ENCODE measurements at places on chromosomes 3 and 15.

GRCh38 chr15:100705065-100705464 is 102.7 kb downstream of the ASB7 start:
- DNase-seq, result no peak

GRCh38 chr3:43966530-43966929 is 275.2 kb upstream of the TOPAZ1 start:
- DNase-seq, result no peak

GRCh38 chr15:90097475-90097874 is 4.8 kb downstream of the IDH2 start:
- DNase-seq, result peak; percentile 30

- no peak for DNase-seq
Measured at GRCh38 chr15:28948036-28948435, 62.3 kb downstream of the APBA2 start.

GRCh38 chr15:40328176-40328575 is 4.7 kb downstream of the INAFM2 start:
- no peak for DNase-seq

DNA sequence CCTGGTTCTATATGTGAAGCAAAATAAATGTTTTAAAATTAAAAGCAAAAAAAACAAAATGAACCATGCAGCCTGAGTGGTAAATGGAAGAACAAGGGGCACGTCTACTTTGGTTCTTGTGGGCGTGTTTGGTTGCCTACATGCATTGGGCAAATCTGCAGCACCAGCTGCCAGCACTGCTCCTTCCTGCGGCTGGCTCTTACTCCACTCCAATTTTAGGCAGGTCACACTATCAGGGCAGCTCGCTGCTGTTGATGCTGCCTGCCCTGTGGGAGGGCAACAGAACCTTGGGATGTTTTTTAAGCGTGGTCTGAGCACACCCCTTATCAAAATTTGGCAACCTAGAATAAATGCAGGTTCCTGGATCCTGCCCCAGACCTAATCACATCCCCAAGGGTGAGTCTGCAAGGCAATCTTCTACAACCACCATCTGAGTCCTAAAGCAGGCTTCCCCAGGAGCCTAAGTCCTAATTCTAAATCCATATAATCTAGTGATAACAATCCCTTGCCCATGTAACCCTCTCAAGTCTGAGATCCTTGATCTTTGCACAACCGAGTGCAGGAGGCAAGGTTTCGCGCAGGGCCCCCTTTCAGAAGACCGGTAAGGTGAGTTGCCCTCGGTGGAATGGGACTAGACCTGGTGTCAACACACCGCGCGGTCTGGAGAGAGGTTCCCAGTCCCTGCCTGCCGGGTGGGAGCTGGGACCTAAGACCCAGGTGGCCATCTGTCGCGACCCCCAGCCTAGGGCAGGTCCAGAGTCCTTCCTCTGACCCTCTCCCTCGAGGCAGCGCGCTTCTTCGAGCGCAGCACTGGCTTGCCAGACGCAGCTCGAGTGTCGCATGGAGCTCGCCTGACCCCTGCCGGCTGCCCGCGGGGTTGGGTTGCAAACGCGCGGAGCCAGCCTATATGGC is 15.9 kb downstream of the IVD start:
- peak; percentile 79 for DNase-seq

- no peak for DNase-seq
Measured at GRCh38 chr3:13539292-13539638, 9.7 kb upstream of the FBLN2 start.

GRCh38 chr3:31534065-31534425 is 1.3 kb downstream of the STT3B start:
- DNase-seq, result no peak

DNA sequence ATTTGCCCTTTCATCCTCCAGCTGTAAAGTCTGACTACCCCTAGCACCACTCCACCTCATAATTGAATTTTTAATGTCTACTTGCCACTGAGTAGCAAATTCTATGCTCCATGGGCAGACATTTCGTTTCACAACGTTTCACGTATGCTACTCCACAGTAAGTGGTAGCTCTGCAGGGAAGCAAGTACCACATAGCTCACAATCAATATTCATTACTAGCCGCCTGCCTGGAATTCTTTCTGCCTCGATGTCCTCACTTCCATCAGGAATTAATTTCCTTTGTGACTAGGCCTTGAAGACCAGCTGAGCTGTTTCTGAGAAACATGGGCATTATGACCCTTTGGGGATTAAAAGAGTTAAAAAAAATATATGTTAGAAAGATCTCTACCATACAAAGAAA is 15.3 kb downstream of the NPTN start:
- no peak for DNase-seq

- DNase-seq, result no peak
Measured at GRCh38 chr15:78216276-78217104, 17.9 kb downstream of the ACSBG1 start.

DNA sequence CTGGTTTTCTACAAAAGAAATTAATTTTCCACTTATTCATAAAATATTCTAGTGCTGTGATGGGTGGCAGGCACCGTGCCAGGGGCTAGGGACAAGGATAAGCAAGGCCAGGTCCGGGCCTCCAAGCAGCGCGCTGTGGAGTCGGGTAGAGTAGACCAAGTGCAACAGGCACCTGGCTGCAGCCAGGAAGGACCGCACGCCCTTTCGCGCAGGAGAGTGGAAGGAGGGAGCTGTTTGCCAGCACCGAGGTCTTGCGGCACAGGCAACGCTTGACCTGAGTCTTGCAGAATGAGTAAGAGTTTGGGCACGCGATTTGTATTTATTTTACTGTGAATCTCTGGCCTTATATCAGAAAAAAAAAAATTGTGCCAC is at the start of gene CASR:
CASR (plus strand) TSS at position 148 of the 372 bp plus-strand sequence. CDS start 70,522 bp downstream, outside the sequence.
- DNase-seq, result no peak

DNA sequence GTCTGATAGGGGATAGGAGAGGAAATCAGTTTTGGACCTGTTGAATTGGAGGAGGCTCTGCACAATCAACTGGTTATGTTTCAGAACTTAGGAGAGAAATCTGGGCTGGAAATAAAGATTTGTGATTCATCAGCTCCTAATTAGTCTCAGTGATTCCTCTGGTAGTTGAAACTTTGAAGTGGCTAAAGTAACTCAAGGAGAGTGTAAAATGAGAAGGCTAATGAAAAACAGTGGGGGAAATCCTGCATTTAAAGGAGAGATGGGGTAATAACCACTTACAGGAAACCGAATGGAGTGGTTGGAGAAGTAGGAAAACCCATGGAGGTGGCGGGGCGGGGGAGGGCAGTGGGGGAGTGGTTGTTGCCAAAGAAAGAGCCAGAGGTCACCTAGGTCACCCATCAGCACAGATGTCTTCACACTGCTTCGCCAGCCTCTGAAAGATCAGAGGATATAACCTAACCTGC is 32.6 kb downstream of the MAP2K5 start:
- no peak for DNase-seq

GRCh38 chr3:127637546-127637945 is 8.6 kb downstream of the PODXL2 start:
- no peak for DNase-seq

DNA sequence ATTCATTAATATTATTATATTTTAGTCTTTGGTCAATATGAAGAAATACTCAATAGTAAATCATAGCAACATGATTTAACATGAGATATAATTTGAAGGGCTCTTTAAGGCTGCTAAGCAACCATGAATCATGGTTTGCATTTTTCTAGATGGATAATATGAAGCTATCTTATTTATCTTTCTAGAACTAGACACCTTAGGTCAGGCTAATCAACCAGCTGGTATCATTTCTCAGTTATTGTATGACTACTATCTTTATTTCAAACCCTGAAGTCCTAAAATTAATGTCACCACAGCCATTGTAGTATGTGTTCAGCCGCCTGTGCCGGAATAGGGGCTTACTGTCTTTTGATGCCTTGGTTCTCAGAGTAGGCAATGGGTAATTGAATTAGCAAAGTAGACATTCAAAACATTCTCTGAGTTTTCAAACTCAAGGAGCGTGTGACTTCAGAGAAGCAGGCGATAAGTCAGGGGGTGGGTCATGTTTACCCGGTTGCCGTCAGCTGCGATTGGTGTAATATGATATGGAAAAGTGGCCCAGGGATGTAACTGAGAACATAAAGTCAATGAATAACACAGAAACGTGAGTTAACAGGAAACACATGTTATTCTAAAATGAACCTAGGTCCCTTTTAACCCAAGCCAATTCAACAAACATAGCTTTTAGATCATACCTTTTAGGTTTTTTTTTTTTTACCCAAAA is 93.4 kb upstream of the CTDSPL start:
- DNase-seq, result no peak

DNA sequence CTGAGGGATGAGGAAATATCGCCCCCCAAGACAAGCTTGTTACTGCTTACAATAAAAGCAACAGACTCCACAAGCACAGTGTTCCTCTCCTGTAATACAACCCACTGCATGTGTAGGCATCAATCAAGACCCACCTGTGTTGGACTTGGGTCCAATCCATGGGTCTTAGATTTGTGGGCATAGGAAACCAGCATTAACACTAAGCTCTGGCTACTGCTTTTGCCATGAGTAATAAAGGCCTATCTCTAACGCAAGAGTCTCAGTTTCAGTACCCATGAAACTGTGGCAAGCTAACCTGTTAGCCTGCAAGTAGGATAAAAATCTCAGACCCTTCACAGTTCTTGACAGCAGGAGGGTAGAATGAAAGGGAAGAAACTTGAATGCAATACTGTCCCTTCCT is 5.2 kb upstream of the EIF1B start:
- DNase-seq, result no peak

DNA sequence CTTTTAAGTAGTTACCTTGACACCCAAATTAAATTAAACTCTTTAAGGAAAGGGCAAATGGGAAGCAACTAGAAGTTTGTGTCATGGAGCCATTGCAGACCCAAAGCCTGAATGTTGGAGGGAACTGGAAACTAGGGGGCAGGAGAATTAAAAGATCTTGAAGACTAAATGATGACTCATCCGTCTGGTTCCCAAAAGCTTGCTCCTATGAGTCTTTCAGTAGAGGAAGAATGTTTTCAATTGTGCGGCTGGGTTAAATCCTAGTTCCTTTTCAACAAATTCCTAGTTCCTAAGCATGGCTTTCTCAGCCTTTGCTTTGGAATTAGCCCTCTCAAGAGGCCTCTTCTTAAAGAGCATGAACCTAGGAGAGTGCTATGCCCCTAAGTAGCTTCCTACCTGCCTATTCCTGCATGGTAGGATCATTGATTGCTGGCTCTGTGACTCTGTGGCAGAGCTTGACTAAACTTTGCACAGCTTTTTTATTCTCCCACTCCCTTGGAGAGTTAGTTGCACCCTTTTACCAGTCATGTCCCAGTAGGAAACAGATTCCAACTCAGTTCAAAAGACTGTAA is 17.7 kb downstream of the CLEC3B start:
- DNase-seq, result no peak

DNA sequence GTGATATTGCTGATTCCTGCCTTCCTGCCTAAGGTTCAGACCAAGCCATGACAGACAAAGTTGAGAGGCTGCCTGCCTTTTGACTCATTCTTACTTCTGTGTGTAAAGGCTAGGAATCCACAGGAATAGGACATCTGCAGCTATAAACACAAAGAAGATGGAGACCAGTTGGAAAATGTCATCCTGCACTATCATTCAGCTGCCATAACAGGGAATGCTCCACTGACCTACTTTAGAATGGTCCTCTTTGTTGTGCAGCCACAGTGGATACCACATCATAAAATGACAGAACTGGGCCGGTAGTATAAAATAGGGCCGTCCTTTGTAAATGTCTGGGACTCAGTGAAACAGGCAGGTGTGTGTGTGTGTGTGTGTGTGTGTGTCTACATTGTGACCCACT is 75.1 kb downstream of the STAC start:
- DNase-seq, result no peak

GRCh38 chr15:99917252-99917651 is 184.0 kb upstream of the LYSMD4 start:
- DNase-seq, result no peak

GRCh38 chr3:124772081-124772831 is 42.0 kb downstream of the UMPS start:
- no peak for DNase-seq

DNA sequence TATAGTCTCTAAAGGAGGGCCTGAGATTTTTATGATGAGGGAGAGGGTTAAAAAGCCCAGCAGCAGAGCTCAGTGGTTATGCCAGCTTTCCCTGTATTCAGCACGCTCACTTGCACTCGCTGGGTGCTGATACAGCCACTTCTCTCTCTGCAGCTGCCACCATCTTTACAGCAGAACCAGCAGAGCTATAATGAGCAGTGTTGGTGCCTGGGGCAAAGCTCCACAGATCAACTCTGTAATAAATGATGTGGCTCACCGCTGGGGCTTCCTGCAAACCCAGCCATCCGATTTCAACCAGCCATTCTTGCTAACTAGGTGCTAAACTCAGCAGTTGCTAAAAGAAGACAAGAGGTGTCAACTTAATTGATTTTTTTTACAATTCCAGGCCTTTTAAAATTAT is 48.0 kb downstream of the ARNT2 start:
- DNase-seq, result no peak

GRCh38 chr3:47376393-47376792 is 4.4 kb upstream of the PTPN23 start:
- DNase-seq, result no peak

DNA sequence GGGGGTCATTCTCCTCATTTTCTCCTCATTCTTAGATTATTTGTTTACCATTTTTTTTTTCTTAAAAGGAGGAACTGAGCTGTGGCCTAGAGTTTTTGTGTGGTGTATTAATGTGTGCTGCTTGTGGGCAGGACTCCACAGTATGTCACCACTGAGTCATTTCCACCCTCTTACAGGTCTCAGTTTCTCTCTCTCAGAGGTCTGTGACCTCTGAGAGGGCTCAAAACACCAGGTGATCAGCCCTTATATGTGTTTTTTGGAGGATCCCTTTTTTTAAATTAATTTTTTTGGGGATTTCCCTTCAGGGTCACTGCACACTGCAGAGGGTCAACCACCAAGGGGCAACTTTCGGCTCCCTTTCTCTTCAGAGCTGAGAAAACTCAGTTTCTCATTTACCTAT is 166.4 kb downstream of the SUCNR1 start:
- no peak for DNase-seq

DNA sequence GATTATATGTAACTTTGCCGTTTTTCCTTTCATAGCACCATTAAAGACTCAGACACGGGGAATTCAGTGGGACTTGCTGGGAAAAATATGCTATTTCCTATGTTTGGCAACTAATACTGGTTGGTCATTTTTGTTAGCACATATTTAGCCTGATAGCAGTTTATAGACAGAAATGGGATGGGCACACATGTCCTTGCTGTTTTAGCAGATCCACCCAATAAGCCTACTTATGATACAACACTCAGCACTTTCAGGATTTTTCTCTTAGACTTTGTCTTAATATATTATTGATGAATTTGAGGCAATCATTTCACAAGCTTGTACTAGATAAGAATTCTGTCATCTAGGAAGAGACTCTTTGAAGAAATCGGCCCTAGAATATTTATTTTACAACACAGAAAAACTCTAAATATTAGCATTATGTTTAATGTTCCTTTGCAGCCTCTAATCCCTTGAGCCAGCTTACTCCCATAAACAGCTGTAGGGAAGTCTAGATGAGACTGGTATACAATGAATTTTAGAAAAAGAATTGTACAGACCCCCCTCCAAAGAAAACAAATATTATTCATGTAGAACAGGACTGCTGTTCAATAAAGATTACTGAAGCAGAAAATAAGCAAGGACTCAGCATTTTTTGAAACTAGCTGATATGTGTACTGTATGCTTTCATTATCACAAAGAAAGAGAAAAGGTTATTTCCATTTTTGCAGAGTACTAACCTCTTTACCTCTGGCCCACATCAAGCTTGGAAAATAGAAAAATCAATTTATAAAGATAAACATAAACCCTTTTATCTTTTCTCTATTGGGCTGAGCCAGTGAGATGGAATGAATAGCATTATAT is 656.8 kb upstream of the SGO1 start:
- DNase-seq, result no peak

- no peak for DNase-seq
Measured at GRCh38 chr15:70084461-70084860, 13.3 kb downstream of the TLE3 start.

All from stimulated activated CD4-positive, alpha-beta T cell treated with anti-CD3 and anti-CD28 coated beads, Interleukin-15, amount 100 ng/mL, for 1 hour (primary cell).